Calu3 (cell line): ENCODE measurements at places on chromosomes 6 and 20.
A peak's percentile ranks its signal among the peaks of the same experiment; 100 is the strongest.

DNA sequence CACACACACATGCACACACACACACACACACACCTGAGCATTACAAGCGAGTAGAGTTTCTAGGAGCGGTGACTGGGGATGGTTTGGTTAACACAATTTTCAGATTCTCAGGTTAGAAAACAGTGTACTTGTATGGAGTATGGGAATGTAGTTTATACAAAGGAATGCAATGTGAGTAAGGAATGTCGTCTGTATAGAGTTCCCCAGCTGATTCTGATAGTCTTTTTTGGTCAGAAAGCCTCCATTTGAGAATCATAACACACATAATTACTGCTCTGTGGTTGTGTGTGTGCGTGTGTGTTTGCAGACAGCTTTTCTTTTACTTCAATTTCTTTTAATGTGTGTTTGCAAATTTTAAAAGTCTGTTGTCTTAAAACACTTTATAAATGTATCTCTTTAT, 93.2 kb downstream of the MYO6 start:
- DNase-seq = no peak

- no peak for DNase-seq
These were observed 33.9 kb upstream of the RNGTT start for GRCh38 chr6:88997327-88997726.

GRCh38 chr6:94623586-94623985, 953.7 kb upstream of the MANEA start:
- DNase-seq = no peak

DNA sequence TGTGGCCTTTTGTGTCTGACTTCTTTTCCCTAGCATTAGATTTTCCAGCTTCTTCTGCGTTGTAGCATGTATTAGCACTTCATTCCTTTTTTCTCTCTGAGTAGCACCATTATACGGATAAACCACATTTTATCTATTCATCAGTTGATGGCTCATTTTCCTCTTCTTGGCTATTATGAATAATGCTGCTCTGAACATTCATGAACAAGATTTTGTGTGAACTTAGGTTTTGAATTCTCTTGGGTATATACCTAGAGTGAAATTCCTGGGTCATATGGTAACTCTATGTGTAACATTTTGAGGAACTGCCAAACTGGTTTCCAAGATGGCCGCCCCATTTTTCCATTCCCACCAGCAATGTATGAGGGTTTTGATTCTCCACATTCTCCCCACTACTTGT, 28.7 kb downstream of the SLC22A16 start:
- DNase-seq = no peak

- DNase-seq = no peak
These were observed 41.3 kb upstream of the SNAP25 start for GRCh38 chr20:10177326-10177725.

DNA sequence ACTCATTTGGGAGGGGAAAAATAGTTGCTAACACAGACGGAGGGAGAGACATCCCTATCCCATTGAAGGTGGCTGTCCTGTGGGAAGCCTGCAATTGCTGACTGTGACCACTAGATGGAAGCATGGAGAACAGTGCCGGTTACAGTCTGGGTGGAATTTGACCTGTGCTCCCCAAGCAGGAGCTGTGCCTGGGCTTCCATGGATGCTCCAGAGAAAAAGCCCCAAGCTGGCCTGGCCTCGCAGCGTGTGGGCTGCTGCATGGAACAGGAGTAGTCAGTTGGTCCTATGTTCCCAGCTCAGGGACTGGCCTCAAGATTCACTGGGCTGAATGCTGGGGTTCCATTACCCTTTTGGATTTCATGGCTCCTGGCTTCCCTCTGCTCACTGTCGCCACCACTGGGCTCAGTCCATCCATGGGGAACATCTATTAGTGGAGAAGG, 116.3 kb upstream of the CHD6 start:
- peak; percentile 71 for DNase-seq

- DNase-seq = no peak
These were observed 106.0 kb downstream of the FOXO3 start for GRCh38 chr6:108666656-108667260.

DNA sequence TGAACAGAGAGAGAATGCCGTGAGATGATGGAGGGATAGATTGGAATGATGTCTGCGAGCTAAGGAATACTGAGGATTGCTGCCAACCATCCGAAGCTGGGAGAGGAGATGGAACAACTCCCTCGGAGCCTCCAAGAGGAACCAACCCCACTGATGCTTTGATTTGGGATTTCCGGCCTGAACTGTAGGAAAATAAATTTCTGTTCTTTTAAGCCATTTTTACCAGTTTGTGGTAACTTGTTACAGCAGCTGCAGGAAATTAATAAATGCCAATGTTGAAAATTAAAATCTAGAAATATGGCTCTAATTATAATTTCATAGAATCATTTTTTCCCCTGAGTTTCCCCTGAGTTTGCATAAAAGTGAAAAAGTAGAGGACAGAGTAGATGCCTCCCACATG, 14.1 kb downstream of the LRRN4 start:
- DNase-seq = no peak

DNA sequence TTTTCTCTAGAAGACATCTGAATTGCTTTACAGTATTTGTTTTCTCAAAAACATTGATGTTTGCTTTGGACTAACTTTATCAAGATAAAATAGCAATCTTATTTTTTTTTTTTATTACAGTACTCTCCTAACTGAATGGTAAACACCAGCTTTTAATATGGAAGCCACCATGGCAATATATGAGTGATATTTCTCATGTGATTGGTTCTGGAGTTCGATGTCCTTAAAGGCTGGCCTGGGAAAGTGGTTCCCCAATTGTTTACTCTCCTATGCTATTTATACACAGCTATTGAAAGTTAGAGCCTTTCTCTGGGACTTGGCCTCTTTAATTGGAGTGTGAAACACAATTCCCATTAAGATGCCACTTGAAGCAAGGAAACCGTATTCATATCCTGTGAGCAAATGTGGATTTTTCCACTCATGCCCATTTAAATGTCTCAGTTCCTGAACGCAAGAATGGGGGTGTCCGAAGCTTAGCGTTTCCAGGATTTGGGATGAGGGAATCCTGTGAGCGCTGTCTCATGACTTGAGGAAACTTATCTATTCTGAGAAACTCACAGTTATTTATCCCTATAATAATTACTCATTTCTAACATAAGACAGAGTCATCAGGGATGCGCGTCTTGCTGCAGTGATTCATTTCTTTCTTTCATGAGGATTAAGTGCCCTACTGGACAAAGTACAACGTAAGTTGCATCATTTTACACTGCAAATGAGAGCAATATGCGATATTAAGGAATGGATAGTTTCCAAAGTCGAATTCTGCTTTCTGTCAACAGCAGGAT, 143.3 kb upstream of the PREP start:
- DNase-seq = no peak

- DNase-seq = no peak
These were observed 99.7 kb downstream of the ZMYND8 start for GRCh38 chr20:47256668-47257236.

GRCh38 chr6:42808492-42809483, 26.9 kb downstream of the BICRAL start:
- no peak for DNase-seq

DNA sequence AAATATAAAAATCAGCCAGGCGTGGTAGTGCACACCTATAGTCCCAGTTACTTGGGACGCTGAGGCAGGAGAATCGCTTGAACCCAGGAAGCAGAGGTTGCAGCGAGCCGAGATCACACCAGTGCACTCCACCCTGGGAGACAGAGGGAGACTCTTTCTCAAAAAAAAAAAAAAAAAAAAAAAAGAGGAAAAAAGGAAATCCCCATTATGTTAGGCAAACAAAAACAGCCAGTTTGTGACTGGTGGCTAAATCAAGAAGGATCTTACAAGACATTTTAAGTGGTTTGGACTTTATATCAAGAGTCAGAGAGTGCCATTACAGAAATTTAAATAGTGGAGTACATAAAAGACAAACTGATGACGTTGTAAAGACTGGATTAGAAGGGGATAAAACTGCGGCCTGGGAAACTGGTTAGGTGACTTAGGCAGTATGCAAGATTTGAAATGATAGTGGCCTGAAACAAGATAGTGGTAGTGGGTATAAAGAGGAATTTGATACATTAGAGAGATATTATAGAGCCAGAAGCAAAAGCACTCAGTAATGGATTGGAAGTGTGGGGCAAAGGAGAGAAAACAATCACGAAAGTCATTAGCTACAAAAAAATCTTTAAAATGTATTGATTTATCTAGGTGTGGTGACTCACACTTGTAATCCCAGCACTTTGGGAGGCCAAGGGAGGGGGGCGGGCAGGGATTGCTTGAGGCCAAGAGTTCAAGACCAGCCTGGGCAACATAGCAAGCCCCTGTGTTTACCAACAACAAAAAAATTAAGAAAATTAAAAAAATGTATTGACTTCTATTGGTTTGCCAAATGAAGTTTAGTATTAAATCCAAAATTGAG, 1.7 kb upstream of the MYO6 start:
- DNase-seq = peak; percentile 64

DNA sequence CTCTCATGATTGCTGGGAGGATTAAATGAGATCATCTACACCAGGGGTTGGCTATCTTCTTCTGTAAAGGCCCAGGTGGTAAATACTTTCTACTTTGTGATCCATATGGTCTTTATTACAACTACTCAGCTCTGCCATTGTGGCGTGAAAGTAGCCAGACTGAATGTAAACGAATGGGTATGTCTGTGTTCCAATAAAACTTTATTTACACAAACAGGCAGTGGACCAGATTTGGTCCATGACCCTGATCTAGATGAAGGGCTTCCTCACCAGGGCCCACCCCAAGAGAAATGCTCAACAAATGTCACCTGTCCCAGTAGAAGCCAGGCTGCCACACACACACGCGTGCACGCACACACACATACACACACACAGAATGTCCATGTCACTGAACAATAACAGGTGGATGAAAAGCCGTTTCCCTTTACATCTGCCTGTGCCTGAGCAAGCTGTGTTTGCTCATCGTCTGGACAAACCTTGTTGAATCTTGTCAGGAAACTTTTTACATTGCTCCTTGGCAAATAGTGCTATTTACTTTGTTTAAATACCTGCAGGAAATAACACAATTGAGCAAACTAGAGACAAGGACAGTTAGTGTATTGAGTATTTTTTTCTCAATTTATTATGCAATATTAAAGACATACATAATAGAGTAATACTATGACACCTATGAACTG, 114.3 kb downstream of the EYA2 start:
- DNase-seq = no peak

- no peak for DNase-seq
These were observed 5.8 kb downstream of the KIAA0319 start for GRCh38 chr6:24640166-24640565.

GRCh38 chr6:131687022-131687421, 14.2 kb downstream of the OR2A4 start:
- DNase-seq = no peak

DNA sequence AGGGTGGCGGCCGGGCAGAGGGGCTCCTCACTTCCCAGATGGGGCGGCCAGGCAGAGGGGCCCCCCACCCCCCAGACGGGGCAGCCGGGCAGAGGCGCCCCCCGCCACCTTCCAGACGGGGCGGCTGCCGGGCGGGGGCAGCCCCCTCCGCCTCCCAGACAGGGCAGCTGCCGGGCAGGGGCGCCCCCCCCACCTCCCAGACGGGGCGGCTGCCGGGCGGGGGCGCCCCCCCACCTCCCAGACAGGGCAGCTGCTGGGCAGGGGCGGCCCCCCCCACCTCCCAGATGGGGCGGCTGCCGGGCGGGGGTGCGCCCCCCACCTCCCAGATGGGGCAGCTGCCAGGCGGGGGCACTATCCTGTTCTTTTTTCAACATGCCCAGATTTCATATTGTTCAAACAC, 78.2 kb upstream of the DST start:
- DNase-seq = no peak

- no peak for DNase-seq
These were observed 646.6 kb upstream of the HS3ST5 start for GRCh38 chr6:114989279-114989964.

GRCh38 chr6:111555036-111555435, 50.6 kb downstream of the TRAF3IP2 start:
- no peak for DNase-seq

- no peak for DNase-seq
These were observed 37.4 kb upstream of the HCRTR2 start for GRCh38 chr6:55136916-55137315.

DNA sequence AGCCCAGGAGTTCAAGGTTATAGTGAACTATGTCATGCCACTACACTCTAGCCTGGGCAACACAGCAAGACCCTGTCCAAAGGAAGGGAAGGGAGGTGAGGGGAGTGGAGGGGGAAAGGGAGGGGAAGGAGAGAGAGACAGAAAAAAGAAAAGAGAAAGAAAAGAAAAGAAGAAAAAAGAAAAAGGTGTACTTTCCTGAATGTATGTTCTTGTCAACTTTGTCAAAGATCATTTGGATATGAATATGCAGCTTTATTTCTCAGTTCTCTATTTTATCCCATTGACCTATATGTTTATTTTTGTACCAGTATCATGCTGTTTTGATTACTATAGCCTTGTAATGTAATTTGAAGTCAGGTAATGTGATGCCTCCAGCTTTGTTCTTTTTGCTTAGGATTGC, 30.9 kb upstream of the FKBP1C start:
- DNase-seq = no peak
